ENCODE measurements at places on chromosomes 12 and 14. TPM values are rescaled to one million over a fixed set of nuclear protein-coding genes. Genes with fewer than 3 reads are reported as not detected.
A peak's percentile ranks its signal among the peaks of the same experiment; 100 is the strongest.

GUCY2C gene
- total RNA-seq, result 2.5 TPM

B4GALNT1 gene
- total RNA-seq, result 1.5 TPM

OTOGL gene
- 0.31 TPM for total RNA-seq

PTGDR gene
- total RNA-seq, result 0.21 TPM

SLCO1A2 gene
- 4.4 TPM for total RNA-seq

FAM161B gene
- total RNA-seq, result 0.32 TPM

ALX1 gene
- total RNA-seq, result 0.80 TPM

ELK3 gene
- total RNA-seq, result 14.3 TPM

SLC25A47 gene
- not detected for total RNA-seq

VDR gene
- 0.65 TPM for total RNA-seq

MIPOL1 gene
- 23.9 TPM for total RNA-seq

DMAC2L gene
- 20.3 TPM for total RNA-seq

CLEC9A gene
- not detected for total RNA-seq

LAG3 gene
- 2.8 TPM for total RNA-seq

TTC8 gene
- total RNA-seq, result 13.5 TPM

- peak; percentile 43 for DNase-seq
These were observed 140.5 kb downstream of the PRKCH start for GRCh38 chr14:61461808-61462275.

GRCh38 chr14:63266106-63266505 is 52.6 kb downstream of the GPHB5 start:
- peak; percentile 10 for DNase-seq

DNA sequence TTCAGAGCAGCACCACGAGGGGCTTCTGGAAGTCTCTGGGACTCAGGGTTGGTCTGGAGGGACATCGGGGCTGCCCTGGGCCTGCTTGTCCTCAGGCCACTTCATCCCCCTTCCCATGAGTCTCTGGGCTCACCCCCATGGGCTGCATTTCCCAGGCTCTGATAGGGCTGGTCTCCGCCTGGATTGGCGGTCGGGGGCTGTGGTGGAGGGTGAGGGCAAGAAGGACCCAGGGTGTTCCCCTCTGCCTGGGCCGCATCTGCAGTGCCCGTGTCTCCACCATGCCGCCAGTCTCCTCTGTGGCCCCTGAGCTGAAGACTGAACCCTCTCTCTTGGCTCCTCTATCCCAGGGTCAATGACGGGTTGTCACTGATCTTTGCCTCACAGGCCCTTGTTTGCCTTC is 242.1 kb downstream of the ADGRD1 start:
- no peak for DNase-seq

DNA sequence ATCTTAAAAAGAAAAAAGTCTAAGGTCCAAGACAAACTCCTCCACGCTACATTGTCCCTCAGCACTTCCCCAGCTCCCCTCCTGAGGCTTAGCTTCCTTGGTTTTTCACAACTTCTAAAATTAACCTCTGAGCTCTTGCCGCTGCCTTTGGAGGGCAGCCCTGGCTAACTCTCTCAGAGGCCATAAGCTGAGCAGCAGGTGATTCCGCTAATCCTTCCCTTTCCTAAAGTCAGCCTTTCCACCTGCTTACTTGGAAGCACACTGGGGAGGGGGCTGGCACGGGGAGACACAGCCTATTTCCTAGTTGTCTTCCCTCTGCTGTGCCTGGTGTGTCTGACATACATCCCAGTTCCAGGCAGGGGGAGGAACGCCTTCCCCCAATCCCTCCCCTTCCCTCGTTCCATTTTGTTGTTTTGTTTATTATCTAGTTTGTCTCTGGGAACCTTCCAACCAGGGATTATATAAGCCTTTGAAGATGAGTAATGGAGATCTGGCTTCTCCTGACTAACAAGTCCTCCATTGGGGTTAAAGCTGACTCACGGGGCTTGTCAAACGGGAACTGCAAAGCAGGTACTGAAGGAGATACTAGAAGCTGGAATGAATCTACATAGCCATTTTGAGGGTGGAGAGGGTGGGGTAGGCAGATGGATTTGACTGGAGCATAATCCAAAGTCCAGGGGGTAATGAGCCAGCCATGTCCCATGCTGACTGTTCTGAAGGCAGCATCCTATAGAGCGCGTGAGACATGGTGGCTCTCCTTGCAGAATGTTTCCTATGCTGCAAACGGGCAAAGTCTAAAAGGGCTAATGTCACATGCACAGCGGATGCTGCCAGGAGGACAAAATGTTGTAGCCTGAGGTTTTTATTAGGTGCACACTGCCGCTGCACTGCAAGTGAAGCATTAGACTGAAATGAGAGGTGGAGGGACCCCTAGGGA is 230.8 kb downstream of the FOXN3 start:
- DNase-seq, result no peak

DNA sequence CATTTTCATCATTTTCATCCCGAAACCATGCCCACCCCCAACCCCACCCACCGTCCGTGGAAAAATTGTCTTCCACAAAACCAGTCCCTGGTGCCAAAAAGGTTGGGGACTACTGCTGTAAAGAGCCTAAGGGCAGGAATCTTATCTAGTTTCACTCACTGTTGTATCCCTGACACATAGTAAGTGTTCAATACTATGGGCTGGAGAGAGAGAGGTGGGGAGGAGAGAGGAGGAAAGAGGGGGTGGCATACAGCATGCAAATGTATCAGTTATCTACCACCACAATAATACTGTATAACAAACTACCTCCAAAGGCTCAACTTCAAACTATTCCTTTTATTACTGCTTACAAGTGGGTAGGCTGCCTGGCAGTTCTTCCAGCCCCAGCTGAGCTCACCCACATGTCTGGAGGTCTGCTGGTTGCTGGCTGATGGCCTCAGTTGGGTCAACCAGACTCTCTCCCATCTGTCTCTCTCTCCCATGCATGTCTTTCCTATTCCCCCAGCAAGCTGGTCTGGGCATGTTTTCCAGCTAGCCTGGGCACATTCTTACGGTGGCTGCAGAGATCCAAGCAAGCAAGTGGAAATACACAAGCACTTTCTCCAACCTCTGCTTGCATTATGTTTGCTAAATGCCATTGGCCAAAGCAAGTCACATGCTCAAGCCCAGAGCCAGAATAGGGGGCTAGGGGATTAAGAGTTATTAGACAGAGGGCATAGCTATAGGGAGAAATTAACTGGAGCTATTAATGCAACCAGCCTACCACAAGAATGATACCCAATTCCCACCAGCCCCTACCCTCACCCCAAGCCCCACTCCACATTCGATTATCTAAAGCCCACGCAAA is 31.6 kb upstream of the FICD start:
- DNase-seq, result no peak

DNA sequence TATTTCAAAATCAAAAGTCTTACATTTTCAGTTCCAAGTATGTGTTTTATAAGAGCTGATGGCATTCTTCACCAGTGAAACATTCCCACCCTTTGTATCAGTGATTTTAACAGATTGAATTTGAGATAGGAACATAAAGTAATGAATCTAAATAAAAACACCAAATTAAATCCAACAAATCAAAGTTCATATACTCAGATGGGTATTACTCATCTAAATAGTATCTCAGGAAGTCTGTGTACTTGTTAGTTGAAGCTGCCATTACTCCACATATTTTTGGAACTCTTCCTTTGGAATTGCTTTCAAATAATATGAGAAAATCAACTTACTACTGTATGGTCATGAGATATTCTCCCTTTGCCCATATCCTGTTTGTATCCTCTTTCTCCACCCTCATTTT is 89.1 kb downstream of the MIA2 start:
- no peak for DNase-seq

DNA sequence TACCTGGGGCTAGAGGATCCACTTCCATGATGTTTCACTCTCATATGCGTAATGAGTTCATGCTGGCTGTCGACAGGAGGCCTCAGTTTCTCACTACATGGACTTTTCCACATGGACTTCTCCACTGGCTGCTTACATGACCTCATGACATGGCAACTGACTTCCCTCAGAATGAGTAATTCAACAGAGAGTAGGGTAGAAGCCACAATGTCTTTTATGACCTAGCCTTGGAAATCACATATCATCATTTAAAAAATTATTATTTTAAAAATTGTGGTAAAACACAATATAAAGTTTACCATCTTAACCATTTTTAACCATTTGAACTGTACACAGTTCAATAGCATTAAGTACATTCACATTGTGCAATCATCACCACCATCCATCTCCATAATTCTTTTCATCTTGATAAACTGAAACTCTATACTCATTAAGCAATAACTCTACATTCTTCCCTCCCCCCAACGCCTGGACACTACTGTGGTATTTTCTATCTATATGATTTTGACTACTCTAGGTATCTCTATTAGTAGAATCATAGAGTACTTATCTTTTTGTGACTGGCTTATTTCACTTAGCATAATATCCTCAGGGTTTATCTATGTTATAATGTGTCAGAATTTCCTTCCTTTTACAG is 144.5 kb downstream of the TGFB3 start:
- DNase-seq, result no peak

- no peak for DNase-seq
These were observed 8.9 kb downstream of the ANG start for GRCh38 chr14:20697273-20698017.

DNA sequence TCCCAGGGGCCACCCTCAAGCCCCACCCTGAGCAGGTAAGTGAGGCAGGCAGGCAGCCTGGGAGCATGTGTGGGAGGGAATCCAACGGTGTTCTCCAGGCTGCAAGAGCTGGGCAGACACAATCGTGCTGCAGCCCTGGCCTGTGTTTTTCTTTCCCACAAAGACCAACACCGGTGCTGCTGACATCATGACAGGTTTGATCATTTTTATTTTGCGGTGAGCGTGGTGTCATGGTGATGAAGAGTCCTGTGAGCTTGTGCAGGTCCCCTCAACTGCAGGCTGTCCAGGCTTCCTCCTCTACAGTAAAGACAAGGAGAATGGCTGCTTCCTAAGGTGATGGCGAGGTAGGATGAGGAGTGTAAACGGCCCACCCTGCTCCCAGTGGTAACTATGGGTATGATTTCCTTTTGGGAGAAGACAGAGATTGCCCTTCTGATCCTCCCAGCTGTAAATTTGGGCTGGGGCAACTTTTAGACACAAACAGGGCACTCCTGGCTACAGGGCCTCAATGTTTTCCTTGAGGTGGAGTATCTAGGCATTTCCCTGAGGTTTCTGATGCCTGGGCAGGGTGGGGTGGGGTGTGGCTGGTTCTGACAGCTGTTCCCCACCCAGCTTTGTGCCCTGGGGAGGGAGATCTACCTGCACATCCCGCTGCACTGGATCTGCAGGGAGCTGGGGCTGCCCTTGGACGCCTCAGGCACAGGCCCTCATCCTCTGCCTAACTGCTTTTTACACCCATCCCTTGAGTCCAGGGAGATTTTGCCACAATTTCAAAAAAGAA is 109.1 kb downstream of the VCPKMT start:
- no peak for DNase-seq

- no peak for DNase-seq
These were observed 23.0 kb downstream of the ISCA2 start for GRCh38 chr14:74516451-74517160.

DNA sequence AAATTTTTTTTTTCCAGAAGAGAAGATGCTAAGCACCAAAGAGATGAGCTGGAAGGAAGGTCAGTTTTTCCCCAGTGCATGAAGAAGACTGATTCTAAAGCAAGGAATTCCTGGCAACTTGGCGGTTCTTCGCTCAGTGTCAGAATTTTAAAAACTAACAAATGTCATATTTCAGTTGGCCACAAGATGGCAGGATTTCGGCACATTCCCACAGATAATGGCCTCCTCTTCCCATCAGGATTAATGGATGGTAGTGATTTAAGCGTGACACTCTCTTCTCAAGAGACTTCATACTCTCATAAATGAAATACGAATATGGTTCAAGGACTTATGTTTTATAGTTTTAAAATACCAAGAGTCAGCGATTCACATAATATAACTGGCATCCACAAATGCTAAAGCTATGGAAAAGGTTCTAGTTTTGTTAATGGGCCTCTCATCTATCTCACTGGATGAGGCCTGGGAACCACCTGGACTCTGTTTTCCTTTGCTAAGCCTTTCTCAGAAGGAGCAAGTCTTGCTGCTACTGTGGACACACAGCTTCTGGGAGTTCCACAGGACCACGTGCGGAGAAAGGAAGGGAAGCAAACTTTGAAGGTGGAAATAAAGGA is 46.1 kb upstream of the PTPRO start:
- no peak for DNase-seq

GRCh38 chr12:76084863-76085519 is 506 bp upstream of the NAP1L1 start:
- DNase-seq, result no peak

DNA sequence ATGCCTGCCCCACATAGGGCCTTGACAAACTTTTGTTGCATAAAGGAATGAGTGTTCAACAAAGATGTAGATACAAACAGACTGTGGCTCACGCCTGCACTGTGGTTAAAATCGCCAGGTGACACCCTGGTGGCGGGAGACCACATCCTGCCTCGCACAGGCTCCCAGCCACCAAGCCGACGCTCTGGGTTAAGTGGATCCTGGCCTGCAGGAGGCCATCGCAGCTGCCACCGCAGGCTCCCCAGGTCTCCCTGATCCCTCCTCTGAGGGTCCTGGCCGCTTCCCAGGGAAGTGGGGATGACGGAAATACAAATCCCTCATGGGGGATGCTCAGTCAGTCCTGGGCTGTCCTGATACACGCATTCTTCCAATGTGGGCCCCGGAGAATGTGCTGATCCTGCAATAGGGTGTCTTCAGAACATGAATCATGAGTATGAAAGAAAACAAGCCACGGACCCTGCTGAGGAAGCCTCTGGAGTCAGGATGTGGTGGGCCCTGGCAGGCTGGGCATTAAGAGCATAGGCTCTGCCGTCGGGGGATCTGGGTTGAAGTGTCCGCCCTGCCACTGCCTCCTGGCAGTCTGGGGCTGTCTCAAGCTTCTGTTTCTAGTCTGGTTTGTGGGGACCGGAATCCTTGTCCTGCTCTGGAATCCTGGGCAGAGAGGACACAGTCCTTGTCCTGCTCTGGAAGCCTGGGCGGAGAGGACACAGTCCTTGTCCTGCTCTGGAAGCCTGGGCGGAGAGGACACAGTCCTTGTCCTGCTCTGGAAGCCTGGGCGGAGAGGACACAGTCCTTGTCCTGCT is 53.5 kb upstream of the BEGAIN start:
- DNase-seq, result no peak

GRCh38 chr14:74959596-74960180 is 4.3 kb upstream of the PGF start:
- DNase-seq, result no peak

GRCh38 chr14:54172114-54172513 is 215.5 kb upstream of the BMP4 start:
- DNase-seq, result no peak

GRCh38 chr14:32998433-32998832 is 59.8 kb downstream of the NPAS3 start:
- no peak for DNase-seq

GRCh38 chr12:112196196-112196875 is 71.0 kb downstream of the TRAFD1 start:
- DNase-seq, result no peak

GRCh38 chr14:103762541-103762940 is 46.9 kb downstream of the ZFYVE21 start:
- DNase-seq, result no peak

GRCh38 chr14:85319998-85320630 is 209.8 kb upstream of the FLRT2 start:
- DNase-seq, result no peak

- DNase-seq, result no peak
These were observed 521.9 kb upstream of the TBX3 start for GRCh38 chr12:115205755-115206308.

GRCh38 chr12:20625531-20625930 is 69.6 kb upstream of the SLCO1C1 start:
- no peak for DNase-seq

All from H1 (cell line).